ENCODE measurements at places on chromosomes 2 and 18. TPM values are rescaled to one million over a fixed set of nuclear protein-coding genes. Genes with fewer than 3 reads are reported as not detected.
A peak's percentile ranks its signal among the peaks of the same experiment; 100 is the strongest.

The POTEE gene
- total RNA-seq: 0.17 TPM

The C1QL2 gene
- total RNA-seq: 0.23 TPM

The TUBA3E gene
- total RNA-seq: not detected

GRCh38 chr2:169561364-169561763, 12.3 kb downstream of the FASTKD1 start:
- DNase-seq: no peak
- no peaks in the 10 kb centered on the region for H3K36me3 ChIP-seq
- no peak overlapping the region for H3K4me3 ChIP-seq

The IL1R1 gene
- 99.1 TPM for total RNA-seq

The RAMP1 gene
- 22.1 TPM for total RNA-seq

The REEP1 gene
- total RNA-seq: 6.4 TPM

- H3K4me3 ChIP-seq: no peak overlapping the region
- H3K27ac ChIP-seq: no peak overlapping the region
- no peaks in the 10 kb centered on the region for H3K36me3 ChIP-seq
- DNase-seq: no peak
Measured at GRCh38 chr2:65638443-65638842, 206.0 kb upstream of the SPRED2 start.

- no peak for DNase-seq
- H3K27me3 ChIP-seq: no peaks in the 10 kb centered on the region
- no peak overlapping the region for H3K4me3 ChIP-seq
- H3K27ac ChIP-seq: no peak overlapping the region
- peaks cover 4% of the 10 kb centered on the region for H3K4me1 ChIP-seq
Measured at GRCh38 chr18:7658701-7659100, 91.6 kb downstream of the PTPRM start.

The POTEJ gene
- 0.11 TPM for total RNA-seq

DNA sequence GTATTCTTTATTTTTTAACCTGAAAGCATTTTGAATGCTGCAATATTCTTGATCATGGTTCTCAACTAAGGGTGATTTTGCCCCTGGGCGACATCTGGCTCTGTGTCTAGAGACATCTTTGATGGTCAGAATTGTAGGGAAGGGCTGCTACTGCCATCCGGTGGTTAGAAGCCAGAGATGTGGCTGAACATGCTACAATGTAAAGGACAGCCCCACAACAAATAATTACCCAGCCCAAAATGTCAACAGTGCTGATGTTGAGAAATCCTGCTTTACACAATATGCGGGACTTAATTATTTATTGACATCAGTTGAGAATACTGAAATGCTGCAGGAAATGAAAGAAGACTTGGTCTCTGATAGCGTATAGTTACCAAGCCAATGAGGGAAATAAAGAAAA, 37.5 kb upstream of the SERPINB2 start:
- H3K36me3 ChIP-seq: no peaks in the 10 kb centered on the region
- H3K4me3 ChIP-seq: no peak overlapping the region
- DNase-seq: no peak
- H3K27me3 ChIP-seq: no peaks in the 10 kb centered on the region
- no peak overlapping the region for H3K27ac ChIP-seq

GRCh38 chr2:150887926-150888325, 373.7 kb downstream of the RBM43 start:
- H3K36me3 ChIP-seq: no peaks in the 10 kb centered on the region
- H3K4me1 ChIP-seq: no peaks in the 10 kb centered on the region
- H3K4me3 ChIP-seq: no peak overlapping the region

The UGT1A6 gene
- total RNA-seq: not detected

- DNase-seq: peak; percentile 70
- no peaks in the 10 kb centered on the region for H3K27me3 ChIP-seq
- H3K4me1 ChIP-seq: peaks cover 19% of the 10 kb centered on the region
- H3K36me3 ChIP-seq: no peaks in the 10 kb centered on the region
- H3K4me3 ChIP-seq: peak overlapping the region; percentile 8
- peak overlapping the region; percentile 70 for H3K27ac ChIP-seq
Measured at GRCh38 chr2:240455647-240456446, 20.4 kb downstream of the GPC1 start.

GRCh38 chr18:67742954-67743353, 226.4 kb upstream of the DSEL start:
- no peak overlapping the region for H3K4me3 ChIP-seq
- no peak for DNase-seq
- H3K27ac ChIP-seq: no peak overlapping the region
- no peaks in the 10 kb centered on the region for H3K4me1 ChIP-seq

- no peak overlapping the region for H3K4me3 ChIP-seq
- H3K4me1 ChIP-seq: no peaks in the 10 kb centered on the region
- DNase-seq: no peak
Measured at GRCh38 chr2:175732531-175732930, 269.5 kb downstream of the LNPK start.

DNA sequence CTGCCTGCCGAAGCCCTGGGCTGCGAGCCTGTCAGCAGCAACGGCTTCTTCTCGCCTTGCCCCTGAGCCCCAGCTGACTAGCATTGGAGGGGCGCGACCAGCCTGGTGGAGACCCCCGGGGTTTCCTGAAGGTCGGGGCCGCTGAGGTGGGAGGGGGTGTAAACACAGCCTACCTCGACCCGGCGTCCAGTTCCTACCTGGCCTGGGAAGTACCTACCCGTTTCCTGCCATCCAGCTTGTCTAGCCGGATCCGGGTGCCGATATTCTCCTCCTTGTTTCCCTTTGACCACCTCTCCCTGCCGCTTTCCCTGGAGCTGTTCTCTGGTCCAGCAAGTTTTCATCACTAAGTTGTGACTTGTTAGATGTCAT, 511 bp downstream of the MOB4 start:
- peak overlapping the region; percentile 81 for H3K4me3 ChIP-seq
- H3K27me3 ChIP-seq: no peaks in the 10 kb centered on the region
- DNase-seq: no peak
- H3K27ac ChIP-seq: peak overlapping the region; percentile 84
- no peaks in the 10 kb centered on the region for H3K36me3 ChIP-seq

- no peak overlapping the region for H3K27ac ChIP-seq
- no peaks in the 10 kb centered on the region for H3K4me1 ChIP-seq
- H3K36me3 ChIP-seq: no peaks in the 10 kb centered on the region
- no peaks in the 10 kb centered on the region for H3K27me3 ChIP-seq
Measured at GRCh38 chr2:165814473-165814872, 20.4 kb upstream of the GALNT3 start.

The POTEI gene
- 0.05 TPM for total RNA-seq

- H3K27ac ChIP-seq: no peak overlapping the region
- no peaks in the 10 kb centered on the region for H3K4me1 ChIP-seq
- H3K4me3 ChIP-seq: no peak overlapping the region
- DNase-seq: no peak
- no peaks in the 10 kb centered on the region for H3K27me3 ChIP-seq
Measured at GRCh38 chr2:14647714-14648113, 15.2 kb downstream of the LRATD1 start.

DNA sequence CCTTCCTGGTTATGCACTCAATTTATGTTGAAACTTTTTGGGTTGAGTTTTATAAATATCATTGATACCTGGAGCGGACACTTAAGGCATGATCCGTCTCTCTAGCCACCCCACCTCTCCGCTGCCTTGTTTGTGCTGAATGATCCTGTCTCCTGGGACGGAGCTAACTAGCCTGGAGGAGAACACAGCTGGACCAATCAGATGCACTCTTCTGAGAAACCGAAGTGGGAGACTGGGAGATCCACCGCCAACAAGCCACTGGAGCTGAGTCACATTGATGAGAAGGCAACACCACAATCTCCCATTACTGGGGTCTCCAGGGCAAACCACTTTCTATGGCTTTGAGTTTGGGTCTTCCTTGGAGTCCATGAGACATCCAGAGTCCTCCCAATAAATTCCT, 29.3 kb downstream of the CYP26B1 start:
- H3K36me3 ChIP-seq: no peaks in the 10 kb centered on the region
- H3K4me1 ChIP-seq: no peaks in the 10 kb centered on the region
- DNase-seq: no peak

The IL36A gene
- total RNA-seq: not detected

GRCh38 chr18:54672846-54673475, 81.9 kb downstream of the DYNAP start:
- H3K27me3 ChIP-seq: no peaks in the 10 kb centered on the region
- no peak overlapping the region for H3K27ac ChIP-seq
- H3K36me3 ChIP-seq: no peaks in the 10 kb centered on the region
- H3K4me1 ChIP-seq: no peaks in the 10 kb centered on the region
- no peak for DNase-seq
- no peak overlapping the region for H3K4me3 ChIP-seq

DNA sequence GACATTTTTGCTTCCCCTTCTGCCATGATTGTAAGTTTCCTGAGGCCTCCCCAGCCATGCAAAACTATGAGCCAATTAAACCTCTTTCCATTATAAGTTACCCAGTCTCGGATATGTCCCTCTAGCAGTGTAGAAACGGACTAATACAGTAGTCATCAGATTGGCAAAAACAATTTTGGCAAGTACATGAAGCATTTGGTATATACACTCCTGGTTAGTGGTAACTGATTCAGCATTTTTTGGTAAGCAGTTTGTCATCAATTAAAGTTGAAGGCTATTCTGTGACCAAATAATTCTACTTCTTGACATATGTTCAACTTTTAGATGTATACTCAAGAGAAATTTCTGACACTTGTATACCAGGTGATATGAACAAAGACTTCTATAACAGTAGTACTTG, 190.5 kb upstream of the STON1 start:
- no peaks in the 10 kb centered on the region for H3K4me1 ChIP-seq
- H3K27me3 ChIP-seq: no peaks in the 10 kb centered on the region
- no peaks in the 10 kb centered on the region for H3K36me3 ChIP-seq
- no peak for DNase-seq
- no peak overlapping the region for H3K27ac ChIP-seq

The ANKRD36B gene
- 55.6 TPM for total RNA-seq

DNA sequence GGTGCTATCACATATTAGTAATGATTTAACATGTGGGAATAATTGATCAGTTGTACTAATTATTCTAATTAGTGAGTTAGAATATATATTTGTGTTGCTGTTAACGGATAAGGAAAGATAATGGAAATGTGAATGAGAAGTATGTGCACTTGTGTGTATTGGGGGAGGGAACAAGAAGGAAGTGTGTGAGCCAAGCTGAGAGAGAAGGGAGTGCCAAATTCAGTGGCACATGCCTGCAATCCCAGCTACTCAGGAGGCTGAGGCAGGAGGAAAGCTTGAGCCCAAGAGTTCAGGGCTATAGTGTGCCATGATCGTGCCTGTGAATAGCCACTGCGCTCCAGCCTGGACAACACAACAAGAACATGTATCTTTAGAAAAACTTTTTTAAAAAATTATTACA, 9.3 kb downstream of the BARD1 start:
- no peak for DNase-seq
- no peaks in the 10 kb centered on the region for H3K36me3 ChIP-seq
- no peaks in the 10 kb centered on the region for H3K27me3 ChIP-seq
- no peak overlapping the region for H3K4me3 ChIP-seq
- H3K4me1 ChIP-seq: no peaks in the 10 kb centered on the region

The EMILIN1 gene
- total RNA-seq: 156 TPM

DNA sequence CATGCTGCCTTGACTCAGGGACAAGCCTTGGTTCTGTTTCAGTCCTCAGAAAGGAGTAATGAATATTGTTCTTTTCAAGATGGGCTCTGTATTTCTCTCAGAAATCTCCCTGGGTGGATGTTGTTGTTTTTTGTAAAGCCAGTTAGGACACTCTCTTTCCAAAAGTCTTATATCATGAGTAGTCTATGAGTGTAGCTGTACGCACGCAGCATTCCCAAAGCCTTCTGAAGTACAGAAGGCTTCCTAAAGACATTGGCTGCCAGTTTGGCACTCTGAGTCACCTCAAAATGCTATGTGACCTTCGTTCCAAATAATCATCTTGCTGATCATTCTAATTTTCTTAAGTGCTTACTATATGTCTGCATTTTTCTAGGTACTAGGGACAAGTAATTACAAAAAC, 16.7 kb upstream of the GTF2A1L start:
- no peaks in the 10 kb centered on the region for H3K4me1 ChIP-seq
- H3K27me3 ChIP-seq: no peaks in the 10 kb centered on the region
- no peak for DNase-seq
- no peak overlapping the region for H3K27ac ChIP-seq
- H3K4me3 ChIP-seq: no peak overlapping the region

DNA sequence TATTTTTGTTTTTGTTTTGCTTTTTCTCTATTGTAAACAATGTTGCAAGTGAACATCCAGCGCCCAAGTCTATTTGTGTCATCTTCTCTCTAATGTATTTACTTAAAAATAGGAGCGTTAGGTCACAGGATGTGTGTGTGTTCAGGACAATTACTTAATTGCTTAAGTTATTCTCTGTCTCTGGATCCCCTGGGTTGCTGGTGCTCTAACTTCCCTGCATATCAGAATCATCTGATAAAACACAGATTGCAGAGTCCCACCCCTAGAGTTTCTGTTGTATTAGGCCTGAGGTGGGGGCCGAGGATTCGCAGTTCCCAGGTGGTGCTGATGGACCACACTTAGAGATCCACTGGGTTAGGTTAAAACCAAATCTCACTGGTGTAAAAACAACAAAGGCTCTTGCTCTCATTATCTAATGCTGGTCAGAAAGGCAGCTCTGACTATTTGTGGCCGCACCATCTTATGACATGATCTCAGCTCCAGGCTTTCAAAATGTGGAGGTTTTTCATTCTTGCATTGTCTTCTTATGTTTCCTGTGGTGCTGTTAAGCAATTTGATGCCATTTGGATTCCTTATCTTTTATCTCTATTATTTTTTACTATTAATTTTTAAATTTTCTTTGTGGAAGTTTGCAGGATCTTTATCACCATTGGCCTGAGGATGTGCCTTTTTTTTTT, 87.7 kb downstream of the CLIP4 start:
- no peak overlapping the region for H3K27ac ChIP-seq
- no peaks in the 10 kb centered on the region for H3K36me3 ChIP-seq
- H3K4me1 ChIP-seq: no peaks in the 10 kb centered on the region

The MARCHF4 gene
- not detected for total RNA-seq

DNA sequence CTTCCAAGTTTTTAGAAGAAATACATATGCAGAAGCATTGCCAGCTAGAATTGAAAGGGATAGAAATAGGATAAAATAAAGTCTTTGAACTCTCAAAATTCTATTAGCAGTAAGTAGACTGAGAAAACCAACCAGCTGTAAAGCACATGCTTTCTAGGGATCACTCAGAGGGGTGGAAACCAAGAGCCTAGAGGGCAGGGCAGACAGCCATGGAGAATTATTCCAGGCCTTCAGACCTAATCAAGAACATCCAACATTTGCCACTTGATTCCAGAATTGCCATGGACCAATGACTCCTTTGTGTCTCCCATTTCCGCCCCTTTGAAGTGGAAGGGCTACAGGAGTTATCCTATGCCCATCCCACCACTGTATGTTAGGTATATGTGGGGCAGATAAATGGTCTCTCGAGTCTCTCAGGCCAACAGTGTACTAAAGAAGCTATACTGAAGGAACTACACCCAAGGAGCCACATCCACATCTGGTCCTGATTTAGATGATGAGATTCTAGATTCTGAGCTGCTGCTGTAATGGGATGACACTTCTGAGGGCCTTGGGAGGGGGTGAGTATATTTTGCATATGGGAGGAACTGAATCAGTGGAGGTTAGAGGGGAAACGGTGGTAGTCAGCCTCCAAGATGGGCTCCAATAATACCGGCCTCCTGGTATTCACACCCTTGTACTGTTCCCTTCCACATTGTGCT, 4.0 kb downstream of the FARSB start:
- H3K36me3 ChIP-seq: no peaks in the 10 kb centered on the region
- H3K27me3 ChIP-seq: no peaks in the 10 kb centered on the region
- H3K4me1 ChIP-seq: peaks cover 6% of the 10 kb centered on the region
- no peak overlapping the region for H3K4me3 ChIP-seq
- no peak overlapping the region for H3K27ac ChIP-seq
- DNase-seq: no peak

GRCh38 chr2:228771315-228771714, 499.8 kb downstream of the PID1 start:
- peaks cover 3% of the 10 kb centered on the region for H3K4me1 ChIP-seq
- peak overlapping the region; percentile 53 for H3K27ac ChIP-seq
- H3K27me3 ChIP-seq: no peaks in the 10 kb centered on the region
- H3K4me3 ChIP-seq: no peak overlapping the region
- H3K36me3 ChIP-seq: no peaks in the 10 kb centered on the region
